ENCODE measurements at places on chromosomes 3 and 15.

GRCh38 chr3:148535001-148535400 is 162.7 kb upstream of the AGTR1 start:
- no peak for DNase-seq

DNA sequence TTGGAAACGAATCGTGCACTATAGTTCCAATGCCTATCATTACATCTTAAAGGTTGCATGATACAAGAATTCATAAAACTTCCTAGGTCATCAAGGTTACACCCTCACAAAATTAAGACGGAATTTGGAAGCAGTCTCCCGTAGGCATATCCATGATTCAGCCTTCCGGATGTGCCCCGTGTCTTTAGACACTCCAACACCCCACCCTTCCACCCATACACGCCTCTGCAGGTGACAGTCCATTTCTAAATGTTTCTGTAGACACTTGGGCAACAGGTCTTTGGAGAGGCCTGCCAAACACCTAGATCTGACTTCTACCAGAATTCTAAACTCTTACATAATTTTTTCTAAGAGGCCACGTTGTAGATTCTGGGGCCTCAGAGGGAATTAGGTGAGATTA is 49.8 kb downstream of the LDHAL6B start:
- DNase-seq, result no peak

GRCh38 chr3:106699122-106699521 is 678.1 kb upstream of the CCDC54 start:
- DNase-seq, result peak; percentile 35

DNA sequence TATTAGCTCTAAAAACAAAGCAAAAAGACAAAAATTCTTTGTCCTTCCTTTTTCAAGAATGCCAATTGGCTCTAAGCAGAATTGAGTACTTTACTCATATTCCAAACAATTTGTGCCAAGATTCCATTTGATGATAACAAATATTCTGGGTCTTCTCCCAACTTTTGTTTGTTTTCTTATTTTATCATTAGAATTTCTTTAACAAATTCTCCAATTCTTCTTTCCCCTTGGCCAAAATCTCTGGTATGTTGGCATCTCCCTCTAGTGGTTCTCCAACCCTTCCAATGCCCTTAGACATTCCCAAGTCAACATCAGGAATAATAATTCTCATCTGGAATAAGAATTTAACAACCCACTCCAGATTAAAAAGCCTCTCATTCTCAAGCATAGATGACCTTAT is 5.3 kb downstream of the CPOX start:
- DNase-seq, result no peak

DNA sequence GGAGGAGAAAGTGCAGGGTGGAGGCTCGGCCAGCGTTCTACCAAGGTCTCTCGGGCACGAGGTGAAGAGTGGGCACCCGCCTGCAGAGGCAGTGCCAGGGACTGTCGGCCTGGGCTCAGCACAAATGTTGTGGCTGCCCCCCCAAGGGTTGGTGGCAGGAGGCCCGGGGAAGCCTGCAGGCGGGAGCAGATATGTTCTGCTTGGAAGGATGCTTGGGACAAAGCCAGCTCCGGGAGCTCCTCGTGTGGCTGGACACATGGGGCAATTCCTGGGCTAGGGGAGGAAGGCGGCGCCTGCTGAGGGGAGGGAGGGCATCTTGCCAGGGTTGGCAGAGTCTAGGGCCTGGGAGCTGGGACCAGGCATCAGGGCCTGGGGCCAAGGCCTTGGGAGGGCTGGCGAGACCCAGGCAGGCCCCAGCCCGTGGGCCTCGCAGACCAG is 30.4 kb upstream of the FBLN2 start:
- no peak for DNase-seq

- no peak for DNase-seq
These were observed 622 bp upstream of the PLSCR1 start for GRCh38 chr3:146544929-146545528.

DNA sequence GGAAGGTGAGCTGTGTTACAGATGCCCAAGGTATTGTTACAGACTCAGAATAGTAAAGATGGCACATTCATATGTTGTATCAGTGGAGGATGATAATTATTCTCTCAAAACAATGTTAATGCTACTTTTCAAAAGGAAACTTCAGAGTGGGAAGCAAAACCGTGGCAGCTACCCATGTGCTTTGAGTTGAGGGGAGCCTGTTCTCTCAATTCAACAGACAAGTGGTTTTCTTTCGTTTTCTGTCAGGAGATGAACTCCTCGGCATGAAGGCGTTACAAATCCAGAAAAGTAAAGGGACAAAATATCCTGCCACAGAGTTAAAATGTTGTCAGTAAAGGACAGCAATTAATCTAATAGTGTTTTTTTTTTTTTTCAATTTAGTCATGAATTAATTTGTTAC is 629.4 kb upstream of the GBE1 start:
- no peak for DNase-seq

Data from NCI-H187 (cell line).